Muscle of leg (tissue), 16 donors: ENCODE measurements at places on chromosomes 2 and 18.

GRCh38 chr18:75070625-75071483 lies 138.1 kb downstream of the PTGR3 start:
- DNase-seq = peak; percentile 70

DNA sequence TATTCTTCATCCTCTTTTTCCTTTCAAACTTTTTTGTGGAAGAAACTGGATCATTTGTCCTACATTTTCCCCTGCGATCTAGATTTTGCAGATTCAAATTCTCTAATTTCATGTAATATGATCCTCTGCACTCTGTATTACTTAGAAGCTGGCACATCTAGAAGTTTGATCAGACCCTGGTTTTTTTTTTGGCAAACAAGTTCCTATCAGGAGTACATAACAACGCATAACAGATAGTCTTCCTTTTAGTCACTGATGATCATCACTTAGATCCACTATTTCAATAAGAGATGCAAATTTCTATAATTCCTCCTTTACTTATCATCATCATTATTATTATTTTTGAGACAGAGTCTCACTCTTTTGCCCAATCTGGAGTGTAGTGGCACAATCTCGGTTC lies 117.1 kb downstream of the CDH2 start:
- DNase-seq = no peak

DNA sequence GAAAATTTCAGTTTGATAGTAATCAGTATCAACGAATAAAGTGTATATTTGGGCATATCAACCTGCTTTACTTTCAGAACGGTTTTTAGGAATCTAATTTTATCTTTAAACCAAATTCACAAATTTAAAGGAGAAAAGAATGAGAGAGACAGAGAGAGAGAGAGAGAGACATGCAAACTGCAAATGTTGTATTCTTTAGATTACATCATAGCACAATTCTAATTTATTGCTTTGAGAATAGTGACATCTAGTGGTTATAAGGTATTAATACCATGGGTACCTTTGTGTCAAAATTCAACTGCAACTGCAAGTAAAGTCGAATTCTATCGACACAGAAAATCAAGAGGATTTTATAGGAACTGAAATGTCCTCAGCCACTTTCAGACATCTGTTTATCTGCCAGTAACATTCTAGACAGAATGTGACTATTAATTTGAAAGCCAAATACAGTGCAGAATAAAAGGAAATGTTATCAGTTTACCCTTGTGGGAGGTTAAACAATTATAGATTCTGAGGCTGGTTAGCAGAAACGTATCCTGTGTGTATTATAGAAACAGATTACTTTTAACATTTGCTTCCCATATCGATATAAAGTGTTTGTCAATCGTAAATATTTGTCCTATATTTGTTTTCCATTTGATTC lies 529.8 kb upstream of the VRK2 start:
- peak; percentile 58 for DNase-seq

GRCh38 chr2:60309941-60310660 lies 243.4 kb downstream of the BCL11A start:
- no peak for DNase-seq

GRCh38 chr2:38106405-38107094 lies 30.6 kb upstream of the CYP1B1 start:
- DNase-seq = peak; percentile 72
